ENCODE measurements at places on chromosomes 16 and 17. TPM values are rescaled to one million over a fixed set of nuclear protein-coding genes. Genes with fewer than 3 reads are reported as not detected.

Gene RASD1
- total RNA-seq = 0.33 TPM

Gene TAT
- total RNA-seq = not detected

Gene AOC3
- 0.38 TPM for total RNA-seq

Gene LITAFD
- total RNA-seq = not detected

Gene SPNS3
- total RNA-seq = 2.7 TPM

Gene MYO15A
- total RNA-seq = 0.16 TPM

Gene CDRT15L2
- not detected for total RNA-seq

Gene CACNG5
- not detected for total RNA-seq

Gene NPIPB8
- not detected for total RNA-seq

Gene TOX3
- total RNA-seq = 1.0 TPM

Gene RGS11
- total RNA-seq = 5.2 TPM

Gene FBXW10
- not detected for total RNA-seq

Gene WFDC1
- total RNA-seq = 0.63 TPM

Data from mesangial cell (primary cell).